ENCODE measurements at places on chromosomes 3 and 15.

- DNase-seq, result no peak
Measured at GRCh38 chr3:135806317-135806716, 159.2 kb upstream of the PPP2R3A start.

DNA sequence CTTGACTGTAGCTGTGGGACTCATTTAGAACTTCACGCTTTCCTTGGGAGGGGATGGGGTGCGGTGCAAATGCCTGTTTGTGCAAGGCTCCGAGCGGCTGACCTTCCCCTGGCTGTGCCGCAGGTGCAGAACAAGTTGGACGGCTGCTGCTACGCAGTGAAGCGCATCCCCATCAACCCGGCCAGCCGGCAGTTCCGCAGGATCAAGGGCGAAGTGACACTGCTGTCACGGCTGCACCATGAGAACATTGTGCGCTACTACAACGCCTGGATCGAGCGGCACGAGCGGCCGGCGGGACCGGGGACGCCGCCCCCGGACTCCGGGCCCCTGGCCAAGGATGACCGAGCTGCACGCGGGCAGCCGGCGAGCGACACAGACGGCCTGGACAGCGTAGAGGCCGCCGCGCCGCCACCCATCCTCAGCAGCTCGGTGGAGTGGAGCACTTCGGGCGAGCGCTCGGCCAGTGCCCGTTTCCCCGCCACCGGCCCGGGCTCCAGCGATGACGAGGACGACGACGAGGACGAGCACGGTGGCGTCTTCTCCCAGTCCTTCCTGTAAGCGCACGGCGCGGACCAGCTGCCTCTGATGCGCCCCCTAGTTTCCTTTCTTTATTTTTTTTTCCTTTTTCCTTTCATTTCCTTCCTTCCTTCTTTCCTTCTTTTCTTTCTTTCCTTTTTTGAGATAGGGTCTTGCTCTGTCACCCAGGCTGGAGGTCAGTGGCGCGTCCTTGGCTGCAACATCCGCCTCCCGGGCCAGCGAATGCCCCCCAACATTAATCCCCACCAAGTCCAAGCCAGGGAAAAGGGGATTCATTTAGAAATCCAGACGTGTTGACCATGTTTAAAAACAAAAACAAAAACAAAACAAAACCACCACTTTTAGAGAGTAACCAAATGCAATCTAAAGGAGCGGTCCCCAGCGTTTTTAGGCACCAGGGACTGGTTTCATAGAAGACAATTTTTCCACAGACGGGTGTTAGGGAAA, 42.7 kb downstream of the EIF2AK4 start:
- DNase-seq, result no peak

DNA sequence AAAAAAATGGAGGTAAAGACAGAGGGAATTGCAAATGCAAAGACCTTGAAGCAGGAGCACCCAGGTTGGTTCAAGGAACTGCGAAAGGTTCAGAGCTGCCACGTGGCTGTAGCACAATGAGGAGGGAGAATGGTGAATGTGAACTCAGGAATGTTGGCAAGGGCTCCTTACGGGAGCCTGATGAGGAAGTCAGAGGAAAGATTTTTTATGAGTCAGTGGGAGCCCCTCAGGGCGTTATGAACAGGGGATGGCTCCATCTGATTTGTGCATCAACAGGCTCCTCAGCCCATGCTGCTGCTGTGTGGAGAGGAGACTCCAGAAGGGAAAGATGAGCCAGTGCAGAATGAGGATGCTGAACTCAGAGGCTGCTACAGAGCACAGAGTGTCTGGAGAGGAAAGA, 194.4 kb downstream of the ARRDC4 start:
- DNase-seq, result no peak

DNA sequence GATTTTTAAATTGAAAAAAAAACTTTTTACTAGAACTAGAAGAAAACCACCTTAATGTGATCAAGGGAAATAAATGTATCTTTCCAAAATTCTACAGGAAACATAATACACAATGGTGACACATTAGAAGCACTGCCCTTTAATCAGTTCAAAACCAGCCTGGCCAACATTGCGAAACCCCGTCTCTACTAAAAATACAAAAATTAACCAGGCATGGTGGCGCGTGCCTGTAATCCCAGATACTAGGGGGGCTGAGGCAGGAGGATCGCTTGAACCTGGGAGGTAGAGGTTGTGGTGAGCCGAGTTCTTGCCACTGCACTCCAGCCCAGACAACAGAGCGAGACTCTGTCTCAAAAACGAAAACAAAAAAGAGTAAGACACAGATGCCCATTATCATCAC, 134.5 kb downstream of the TBC1D5 start:
- DNase-seq, result no peak

DNA sequence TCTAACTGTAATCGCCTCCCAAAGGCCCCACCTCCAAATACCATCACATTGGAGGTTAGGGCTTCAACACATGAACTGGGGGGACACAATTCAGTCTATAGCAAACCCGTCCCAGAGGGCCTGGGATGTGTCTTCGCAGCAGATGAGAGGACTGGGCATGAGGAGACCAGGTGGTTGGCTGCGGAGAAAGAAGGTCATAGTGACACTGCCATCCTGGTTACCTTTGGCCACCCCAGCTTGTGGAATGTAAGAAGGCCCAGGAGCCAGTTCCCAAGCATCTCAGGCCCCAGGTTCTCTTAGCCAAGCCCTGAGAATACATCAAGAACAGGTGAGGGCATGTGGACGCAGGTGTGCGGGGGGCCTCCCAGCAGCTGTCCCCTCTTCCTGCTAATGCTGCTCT, 6.4 kb upstream of the RARRES1 start:
- DNase-seq, result no peak

DNA sequence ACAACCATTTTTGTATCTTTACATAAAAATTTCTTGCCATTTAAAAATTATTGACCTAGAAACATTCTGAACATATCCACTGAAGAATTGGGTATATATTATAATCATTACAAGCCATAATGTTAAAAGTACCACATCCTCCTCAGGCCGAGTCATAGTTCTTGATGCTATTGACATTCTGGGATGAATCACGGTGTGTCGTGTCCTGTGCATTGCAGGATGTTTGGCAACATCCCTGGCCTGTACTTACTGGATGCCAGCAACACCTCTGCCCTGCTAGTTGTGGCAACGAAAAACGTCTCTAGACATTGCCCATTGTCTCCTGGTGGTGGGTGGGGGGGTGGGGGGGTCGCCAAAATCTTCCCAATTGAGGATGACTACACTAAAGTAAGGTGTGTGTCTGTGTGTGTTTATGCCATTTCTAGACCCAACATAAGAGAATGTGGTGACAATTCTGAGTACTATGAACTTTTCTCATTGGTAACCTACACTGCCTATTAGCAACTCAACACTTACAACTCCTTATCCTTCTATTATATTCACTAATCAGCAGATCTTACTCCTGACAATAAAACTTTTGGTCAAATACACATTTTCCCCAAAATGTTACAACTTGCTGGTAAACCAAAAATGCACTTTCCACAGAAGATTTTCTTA, 471.6 kb downstream of the FOXP1 start:
- no peak for DNase-seq

- DNase-seq, result no peak
Measured at GRCh38 chr3:143716731-143717130, 131.5 kb downstream of the SLC9A9 start.

DNA sequence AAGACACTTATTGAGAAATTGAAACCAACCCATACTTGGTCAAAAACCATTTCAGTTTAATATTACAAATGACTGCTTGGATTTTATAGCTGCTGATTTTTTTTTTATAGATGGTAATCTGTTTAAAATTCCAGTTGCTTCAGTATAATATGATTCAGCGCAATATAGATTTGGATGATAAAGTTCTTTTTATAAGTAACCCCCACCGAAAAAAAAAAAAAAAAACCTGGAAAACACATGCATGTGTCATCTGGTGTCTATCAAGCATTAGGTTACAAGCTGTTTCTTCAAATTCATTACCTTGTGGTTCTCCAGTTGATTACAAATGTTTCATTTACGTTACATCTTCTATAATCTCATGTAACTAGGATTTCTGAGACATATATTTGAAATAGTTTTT, 356.6 kb upstream of the ROBO2 start:
- DNase-seq, result no peak

DNA sequence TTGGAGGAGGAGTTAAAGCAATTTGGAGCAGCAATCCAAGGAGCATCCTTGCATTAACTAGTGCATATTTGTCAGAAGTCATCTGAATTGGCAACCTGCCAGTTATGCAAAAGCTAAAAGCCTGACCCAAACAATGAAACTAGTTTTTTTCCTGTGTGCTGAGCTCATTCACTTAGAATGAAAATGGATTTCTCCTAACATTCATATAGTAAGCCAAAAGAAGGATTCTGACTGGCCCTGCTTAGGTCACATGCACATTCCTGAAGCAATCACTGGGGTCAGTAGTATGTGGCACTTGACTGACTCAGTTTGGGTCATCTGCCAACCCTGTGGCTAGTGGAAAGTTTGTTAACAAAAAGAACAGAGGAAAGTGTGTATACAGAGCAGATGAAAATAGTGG, 30.5 kb downstream of the OXSM start:
- no peak for DNase-seq

DNA sequence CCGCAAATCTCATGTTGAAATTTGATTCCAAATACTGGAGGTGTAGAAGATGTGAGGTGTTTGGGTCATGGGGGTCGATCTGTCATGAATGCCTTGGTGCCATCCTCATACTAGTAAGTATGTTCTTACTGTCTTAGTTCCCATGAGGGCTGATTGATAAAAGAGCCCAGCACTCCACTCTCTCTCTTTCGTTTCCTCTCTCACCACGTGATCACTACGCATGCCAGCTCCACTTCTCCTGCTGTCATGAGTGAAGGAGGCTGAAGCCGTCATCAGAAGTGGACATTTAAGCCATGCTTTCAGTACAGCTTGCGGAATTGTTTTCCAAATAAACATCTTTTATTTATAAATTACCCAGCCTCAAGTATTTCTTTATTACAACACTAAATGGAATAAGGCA, 6.1 kb downstream of the OR5H15 start:
- no peak for DNase-seq

GRCh38 chr3:175267121-175267531, 408.0 kb downstream of the NAALADL2 start:
- no peak for DNase-seq

DNA sequence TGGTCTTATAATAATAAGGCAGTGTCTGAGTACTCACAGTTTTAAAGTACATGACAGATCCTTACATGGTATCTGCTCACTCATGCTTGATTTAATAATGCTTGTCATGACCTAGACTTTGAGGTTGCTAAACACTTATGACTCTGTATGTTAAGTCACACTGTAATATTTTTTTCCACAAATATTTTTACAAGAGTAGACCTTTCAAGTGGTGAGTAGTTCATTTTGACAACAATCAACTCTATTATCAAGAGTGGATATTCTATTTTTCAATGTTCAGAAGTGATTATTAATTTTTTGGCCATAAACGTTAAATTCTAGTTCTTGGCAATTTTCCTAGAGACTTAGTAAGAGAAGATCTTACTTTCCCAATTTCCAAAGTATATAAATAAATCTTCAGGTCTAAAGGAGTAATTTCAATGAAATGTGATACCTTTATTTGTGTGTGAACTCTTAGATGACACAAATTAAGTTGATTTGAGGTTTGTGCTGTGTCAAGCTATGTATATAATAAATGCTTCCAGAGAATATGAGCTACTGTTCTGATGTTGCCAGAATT, 104.5 kb downstream of the NLGN1 start:
- DNase-seq, result no peak

DNA sequence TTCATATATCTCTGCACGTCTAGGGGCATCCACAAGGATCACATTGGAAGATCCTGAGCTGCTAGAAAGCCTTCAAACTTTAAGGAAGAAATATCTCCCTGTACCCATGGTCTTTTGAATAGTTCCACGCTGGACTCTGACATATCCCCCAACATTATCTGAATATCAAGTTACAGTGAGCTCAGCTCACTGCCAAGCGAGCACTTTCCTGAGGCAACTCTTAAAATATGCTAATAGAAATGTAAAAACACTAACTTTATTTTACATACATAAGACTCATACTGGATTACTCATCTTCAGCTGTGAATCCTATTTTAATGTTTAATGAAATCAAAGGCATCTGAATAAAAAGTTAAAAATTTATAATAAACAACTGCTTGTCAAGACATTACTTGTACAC, 420.2 kb upstream of the CCDC54 start:
- no peak for DNase-seq

- DNase-seq, result no peak
Measured at GRCh38 chr3:135812057-135812456, 153.5 kb upstream of the PPP2R3A start.

- DNase-seq, result no peak
Measured at GRCh38 chr3:36871379-36872126, 73.3 kb downstream of the TRANK1 start.

- DNase-seq, result no peak
Measured at GRCh38 chr15:93479715-93480114, 390.7 kb upstream of the RGMA start.

DNA sequence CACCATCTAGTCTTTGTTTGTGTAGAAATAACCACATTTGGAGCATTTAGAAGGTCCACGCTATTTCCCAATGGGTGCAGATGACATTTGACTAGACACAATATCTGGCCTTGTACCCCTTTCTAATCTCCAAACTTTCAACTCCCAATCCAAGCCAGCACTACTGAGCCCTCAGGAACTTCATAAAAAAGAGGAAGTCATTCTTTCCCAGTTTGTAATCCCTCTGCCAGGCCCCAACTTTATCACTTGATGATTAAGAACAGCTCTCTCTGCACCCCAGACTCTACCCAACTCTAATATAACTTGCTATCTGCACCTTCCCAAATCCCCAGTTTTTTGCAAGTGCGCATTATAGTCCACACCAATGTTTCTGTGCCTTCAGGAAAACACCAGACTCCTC, 170.2 kb downstream of the KCNMB2 start:
- DNase-seq, result no peak

GRCh38 chr3:44568561-44568960, 13.6 kb downstream of the ZKSCAN7 start:
- DNase-seq, result no peak

GRCh38 chr15:101652786-101653430, 727 bp upstream of the TM2D3 start:
- DNase-seq, result no peak

DNA sequence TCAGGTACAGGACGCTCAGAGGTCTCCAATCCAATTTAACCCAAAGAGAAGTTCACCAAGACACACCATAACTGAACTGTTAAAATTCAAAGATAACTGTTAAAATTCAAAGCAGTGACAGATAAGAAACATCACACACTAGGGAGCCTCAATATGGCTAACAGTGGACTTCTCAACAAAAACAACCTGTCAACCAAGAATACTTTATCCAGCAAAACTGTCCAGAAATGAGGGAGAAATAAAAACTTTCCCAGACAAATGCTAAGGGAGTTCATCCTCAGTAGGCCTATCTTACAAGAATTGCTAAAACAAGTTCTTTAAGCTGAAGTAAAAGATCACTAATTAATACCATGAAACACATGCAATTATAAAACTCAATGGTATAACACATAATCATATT, 36.3 kb upstream of the MYLK start:
- DNase-seq, result no peak

DNA sequence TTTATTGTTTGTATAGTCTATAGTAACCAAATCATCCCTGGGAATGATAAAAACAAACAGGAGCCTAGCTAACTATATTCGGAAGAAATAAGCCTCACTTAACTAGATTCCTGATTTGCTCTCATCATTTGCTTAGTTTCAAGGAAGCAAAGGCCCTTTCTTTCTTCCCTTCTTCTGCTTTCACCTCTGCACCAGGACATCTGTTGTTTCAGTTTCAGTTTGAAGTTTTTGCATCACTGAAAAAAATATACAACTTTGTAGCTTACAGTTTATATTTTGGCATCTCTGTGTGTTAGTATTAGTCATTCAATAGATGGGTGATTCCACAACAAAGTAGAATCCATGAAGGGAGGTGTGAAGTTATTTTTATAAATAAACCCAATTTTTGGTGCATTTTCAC, 113.6 kb upstream of the SNTN start:
- DNase-seq, result no peak

GRCh38 chr3:177443469-177443868, 246.2 kb upstream of the TBL1XR1 start:
- no peak for DNase-seq

All from activated CD4-positive, alpha-beta T cell treated with anti-CD3 and anti-CD28 coated beads, Interleukin-2, Interleukin-4, amounts not matched to agents 100 ng/mL and 50 ng/mL, durations not matched to agents 16 hours and 8 hours (primary cell).